ENCODE measurements at places on chromosomes 5 and 9.

GRCh38 chr5:158952951-158953350, 146.8 kb downstream of the EBF1 start:
- DNase-seq: peak; percentile 69

DNA sequence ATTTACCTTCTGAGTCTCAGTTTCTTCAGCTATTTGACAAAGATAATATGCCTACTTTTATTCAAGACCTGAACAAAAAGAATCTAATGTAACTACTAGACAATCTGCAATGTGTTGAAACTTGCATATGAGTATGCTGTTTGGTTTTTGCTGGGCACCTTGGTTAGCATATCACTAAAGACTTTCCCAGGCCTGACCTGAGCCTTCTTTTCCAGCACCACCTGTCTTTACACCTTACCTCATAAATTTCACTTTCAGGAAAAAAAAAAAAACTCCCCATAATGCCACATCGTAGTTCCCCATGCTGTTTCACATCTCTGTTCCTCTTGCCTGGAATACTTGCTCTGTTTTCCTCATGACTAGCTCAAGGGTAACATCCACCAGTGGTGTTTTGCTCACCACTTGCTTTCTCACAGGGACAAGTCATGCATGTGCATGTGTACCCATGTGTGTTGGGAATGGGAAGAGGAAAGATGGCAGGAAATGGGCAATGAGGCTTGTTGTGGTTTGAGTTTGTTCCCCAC, 45.6 kb upstream of the TLE4 start:
- DNase-seq: no peak

DNA sequence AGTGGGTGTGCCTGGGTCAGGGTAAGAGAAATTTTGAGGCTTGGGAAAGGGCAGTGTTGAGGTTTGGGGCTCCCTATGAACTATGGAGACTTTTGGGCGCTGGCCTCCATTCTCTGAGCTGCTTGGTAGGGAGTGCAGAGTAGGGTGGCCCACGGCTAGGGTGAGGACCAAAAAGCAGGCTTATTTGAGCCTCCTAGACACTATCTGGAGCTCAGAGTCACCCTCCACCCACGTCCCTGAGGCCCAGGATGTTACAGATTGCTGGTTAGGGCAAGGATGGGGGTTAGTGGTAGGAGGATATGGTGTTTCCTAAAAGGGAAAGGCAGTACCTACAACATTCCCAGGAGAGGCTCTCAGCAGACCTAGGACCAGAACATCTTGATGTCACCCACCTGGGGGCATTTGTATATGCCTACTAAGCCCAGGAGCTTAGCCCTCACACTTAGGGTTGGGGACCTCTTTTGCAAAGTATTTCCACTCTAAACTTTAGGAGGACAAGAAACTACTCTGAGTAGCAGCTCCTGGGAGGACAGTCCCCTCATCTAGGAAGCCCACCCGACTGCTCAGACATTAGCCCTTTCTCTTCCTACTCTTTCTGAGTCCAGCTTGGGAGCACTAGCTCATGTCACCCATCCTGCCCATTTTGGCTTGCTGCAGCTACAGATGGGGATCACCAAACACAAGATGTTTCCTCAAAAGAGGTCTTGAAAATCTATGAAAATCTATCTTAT, 2.3 kb downstream of the SHROOM1 start:
- no peak for DNase-seq

DNA sequence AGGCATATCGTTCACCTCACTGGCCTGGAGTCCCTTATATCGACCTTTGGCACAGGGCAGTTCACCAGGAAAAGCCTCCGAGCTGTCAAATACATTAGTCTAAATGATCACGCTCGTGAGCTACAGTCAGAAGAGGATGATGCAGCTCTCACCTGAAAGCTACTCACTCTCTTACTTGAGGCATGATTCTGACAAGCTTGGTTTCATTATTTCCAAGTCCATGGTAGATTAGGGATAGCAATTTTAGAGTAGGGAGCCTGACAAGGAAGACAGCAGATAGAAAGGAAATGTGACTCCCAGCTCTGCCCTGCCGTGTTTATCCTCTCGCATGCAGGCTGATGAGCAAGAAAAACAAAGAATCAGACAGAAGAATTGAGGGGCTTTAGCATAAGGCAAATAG, 98.0 kb upstream of the MAP1B start:
- DNase-seq: no peak

GRCh38 chr5:1161108-1161832, 40.1 kb upstream of the SLC6A19 start:
- DNase-seq: no peak

DNA sequence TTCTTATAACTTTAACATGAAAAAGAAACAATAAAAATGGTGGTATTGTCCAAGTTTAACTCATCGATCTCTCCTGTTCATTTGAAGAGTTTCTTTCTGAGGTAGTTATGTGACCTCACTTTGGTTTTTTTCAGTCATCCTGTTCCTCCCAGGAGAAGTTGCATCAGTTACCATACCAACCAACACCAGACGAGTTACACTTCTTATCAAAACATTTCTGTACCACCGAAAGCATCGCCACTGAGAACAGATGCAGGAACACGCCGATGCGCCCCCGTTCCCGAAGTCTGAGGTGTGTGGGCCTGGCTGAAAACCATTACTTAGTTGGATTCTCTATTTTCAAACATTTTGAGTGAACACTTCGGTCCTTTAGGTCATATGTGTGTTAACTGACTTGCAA, 96.3 kb downstream of the CD180 start:
- DNase-seq: no peak

GRCh38 chr5:67238191-67238590, 41.6 kb upstream of the CD180 start:
- DNase-seq: no peak

DNA sequence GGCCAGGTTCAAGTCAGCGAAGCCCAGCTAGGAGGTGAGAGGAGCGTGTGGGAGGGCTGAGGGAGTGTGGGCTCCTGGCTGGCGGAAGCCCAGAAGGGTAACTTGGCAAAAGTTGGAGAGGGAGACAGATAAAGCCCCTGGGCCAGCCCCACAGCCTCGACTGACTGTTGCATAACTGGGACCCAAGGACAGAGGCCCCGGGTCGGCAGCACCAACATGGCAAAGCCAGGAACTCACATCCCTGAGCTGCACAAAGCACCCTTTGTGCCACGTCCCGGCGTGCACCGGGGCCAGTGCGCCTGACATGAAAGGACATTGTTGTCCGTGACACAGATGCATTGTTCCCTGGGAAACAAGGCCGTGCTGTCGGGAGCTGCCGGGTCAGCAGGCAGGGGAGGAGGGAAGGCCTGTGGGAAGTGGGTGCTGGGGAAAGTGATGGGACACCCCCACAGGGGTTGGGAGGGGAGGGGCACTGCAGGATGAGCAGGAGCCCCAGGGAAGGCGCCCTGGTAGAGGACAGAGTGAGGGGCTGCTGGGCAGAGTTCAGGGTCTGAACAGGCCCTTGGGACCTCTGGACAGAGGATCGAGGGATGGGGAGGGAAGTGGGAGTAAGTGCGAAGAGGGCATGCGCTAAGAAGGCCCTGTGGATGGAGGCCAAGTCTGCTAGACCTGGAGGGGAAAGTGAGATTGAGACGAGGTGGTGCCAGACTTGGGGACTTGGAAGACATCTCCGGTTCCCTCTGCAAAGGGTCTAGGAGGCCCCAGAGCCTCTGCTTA, 13.0 kb upstream of the DPM2 start:
- DNase-seq: no peak

- DNase-seq: no peak
These were observed 24.4 kb downstream of the ANKRD33B start for GRCh38 chr5:10588109-10588775.

GRCh38 chr9:129671519-129671918, 6.1 kb downstream of the PRRX2 start:
- DNase-seq: no peak

DNA sequence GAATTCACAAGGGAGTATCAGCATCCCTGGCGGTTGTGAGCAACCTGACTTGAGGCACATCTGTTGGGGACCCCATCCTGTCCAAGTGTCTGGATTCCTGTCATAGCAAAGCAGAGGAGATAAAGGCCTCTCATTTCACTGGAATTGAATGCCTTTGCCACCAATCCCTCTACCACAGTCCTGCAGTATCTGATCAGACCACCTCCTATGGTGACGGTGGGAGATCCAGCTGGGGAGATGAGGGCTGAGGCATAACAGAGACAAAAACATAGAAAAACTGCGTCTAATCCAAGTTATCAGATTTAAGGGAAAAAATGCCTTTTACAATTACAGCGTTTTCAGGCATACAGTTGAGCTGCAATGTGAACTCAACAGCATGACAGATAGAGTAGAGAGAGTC, 160.7 kb upstream of the TRPC7 start:
- no peak for DNase-seq

DNA sequence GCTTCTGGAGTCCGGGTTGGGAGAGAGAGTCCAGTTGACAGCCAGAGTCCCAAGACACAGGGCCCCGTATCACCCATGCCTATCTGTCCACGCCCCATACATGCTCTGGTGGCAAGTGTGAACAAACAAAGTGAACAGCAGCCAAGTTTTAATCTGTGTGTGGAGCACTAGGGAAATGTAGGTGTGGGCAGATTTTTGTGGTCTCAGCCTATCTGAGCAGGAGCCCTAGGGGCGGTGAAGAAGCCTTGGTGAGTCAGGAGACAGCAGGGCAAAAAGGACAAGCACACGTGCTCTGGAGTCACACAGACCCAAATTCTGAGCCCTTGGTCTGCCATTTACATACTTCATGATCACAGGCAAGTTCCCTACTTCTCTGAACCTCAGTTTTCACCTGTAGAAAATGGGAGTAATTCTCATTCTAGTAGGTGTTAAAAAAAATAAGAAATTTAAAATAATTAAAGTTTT, 23.2 kb downstream of the EGR1 start:
- DNase-seq: no peak

DNA sequence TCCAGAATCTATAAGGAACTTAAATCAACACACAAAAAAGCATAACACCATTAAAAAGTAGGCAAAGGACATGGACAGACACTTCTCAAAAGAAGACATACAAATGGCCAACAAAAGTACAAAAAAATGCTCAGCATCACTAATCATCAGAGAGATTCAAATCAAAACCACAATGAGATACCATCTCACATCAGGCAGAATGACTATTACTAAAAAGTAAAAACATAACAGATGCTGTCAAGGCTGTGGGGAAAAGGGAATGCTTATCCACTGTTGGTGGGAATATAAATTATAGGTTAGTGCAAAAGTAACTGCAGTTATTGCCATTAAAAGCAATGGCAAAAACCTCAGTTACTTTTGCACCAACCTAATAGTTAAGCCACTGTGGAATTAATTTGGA, 32.2 kb upstream of the SPATA31D4 start:
- no peak for DNase-seq

DNA sequence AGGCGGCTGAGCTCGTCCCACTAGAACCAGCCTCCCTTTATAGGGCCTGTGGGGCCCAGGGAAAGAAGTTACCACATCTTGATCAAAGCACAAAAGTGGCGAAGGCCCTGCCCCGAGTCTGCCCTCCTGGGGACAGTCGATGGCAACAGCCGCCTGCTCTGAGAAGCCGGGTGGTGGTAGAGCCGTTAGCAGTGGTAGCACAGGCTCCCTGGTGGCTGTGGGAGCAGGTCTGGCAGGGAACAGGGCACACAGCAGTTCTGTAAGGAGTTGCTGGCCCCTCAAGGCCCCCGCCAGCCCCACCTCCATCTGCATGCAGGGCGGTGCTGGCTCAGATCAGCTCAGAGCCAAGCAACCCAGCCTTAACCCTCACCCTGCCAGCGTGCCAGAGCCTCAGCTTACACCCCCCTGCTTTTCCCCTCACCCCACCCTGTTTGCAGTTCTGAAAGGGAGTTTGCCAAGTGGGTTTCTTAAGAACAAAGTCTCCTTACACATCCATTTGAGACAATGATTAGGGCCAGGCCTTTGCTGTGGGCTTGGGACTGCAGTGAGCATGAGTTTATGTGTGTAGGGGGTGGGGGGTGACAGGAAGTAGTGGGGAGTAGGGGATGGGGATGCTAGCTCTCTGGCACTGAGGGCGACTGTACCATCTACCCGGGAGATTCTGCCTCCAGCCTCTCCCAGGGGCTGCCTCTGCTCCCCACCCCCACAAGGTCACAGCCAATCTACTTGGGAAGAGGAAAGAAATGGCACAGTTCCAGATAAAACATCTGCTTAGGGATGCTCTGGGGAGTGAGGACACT, 11.8 kb downstream of the ACSL6 start:
- no peak for DNase-seq

DNA sequence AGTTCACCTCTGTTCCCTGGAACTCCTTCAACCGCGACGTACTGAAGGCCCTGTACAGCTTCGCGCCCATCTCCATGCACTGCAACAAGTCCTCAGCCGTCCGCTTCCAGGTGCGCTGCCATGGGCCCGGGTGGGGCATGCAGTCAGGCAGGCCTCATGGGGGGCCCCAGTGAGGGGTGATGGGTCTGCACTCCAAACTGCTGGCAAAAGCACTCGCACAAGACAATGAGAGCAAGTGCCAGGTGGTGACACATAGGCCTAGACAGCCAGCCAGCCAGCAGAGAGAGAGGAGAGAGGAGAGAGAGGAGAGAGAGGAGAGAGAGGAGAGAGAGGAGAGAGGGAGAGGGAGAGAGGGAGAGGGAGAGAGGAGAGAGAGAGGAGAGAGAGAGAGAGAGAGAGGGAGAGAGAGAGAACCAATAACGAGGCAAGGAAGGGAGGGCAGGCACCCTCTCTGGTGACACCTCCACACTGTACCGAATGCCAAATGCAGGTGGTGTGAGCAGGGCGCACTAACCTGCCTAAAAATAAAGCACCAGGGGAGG, 21.0 kb downstream of the DBH start:
- no peak for DNase-seq

GRCh38 chr5:31551878-31552277, 19.8 kb downstream of the C5orf22 start:
- no peak for DNase-seq

- peak; percentile 67 for DNase-seq
These were observed 253.9 kb upstream of the RGMB start for GRCh38 chr5:98519571-98519970.

DNA sequence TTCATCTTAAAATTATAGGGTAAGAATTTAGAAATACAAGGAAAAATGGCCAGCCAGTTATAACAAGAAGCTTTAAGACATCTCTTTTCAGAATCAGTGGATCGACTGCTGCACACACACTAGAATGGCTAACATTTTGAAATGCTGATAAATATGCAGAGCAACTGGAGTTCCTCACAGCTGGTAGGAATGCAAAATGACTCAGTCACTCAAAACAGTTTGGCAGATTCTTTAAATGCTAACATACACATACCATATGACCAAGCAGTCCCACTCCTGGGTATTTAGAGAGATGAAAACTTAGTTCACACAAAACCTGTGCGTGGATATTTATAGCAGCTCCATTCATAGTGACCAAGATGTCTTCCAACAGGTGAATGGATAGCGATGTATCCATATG, 23.2 kb upstream of the PSAT1 start:
- DNase-seq: peak; percentile 57

DNA sequence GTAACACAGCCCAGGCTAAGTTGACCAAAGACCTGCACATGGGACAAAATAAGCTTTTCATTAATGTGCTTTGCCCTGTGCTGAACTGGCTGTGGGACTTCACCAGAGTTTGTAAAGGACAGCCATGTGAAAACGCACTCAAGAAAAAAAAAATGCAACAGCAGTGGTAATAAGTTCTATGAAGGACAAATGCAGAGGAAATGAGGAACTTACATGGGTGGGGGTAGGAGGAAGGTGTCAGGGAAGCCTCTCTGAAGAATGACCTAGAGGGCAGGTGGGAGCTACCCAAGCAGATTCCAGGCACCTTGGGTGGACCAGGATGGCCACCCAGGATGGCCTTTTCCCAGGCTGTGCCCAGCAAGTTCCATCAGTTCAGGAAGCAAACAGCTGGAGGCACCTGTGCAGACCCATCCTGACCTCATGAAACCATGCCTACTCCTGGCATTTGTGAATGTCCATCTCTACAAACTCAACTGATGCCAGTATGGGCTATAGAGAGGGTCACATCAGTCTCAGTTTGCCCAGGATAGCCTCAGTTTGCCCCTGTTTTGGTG, 6.7 kb upstream of the PHF2 start:
- no peak for DNase-seq

All from fibroblast of skin of left quadriceps (primary cell).